NCI-H1694 (cell line): ENCODE measurements at places on chromosomes 16 and 17.

DNA sequence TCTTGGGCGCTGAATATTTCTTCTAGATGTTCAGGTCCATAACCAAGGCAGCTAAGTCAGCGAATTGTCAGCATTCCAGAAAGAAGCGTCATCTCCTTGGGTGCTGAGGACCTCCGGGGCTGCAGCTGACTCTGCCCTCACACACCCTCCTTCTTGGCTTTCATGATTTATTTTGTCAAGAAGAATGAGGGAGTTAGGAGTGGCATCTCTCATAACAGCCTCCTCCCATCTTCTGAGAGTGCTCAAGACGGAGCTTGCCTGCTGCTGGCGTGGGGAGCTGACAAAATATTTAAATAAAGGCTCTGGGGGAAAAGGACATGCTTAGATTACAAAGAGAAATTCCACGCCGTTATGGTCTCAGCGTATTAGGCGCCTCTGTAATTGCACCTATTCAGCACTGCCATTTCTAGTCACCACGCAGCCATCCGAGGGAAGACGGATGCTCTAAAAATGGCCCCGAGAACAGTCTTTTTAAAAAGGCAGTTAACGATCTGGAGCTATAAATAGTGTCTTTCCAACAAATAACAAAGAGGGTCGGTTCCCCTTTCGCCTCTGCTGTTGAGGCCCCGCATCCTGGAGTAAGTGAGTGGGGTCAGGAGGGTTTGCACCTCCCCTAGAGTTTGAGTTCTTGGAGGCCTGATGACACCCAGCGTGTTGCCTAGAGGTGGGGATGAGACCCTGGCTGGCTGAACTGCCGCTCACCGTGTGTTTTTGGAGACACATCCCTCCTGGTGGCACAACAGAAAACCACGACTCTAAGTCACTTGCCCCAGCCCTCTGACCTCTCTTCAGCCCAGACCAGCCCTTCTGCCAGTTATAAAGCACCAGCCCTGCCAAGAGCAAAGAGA lies 187.0 kb downstream of the CCDC182 start:
- DNase-seq, result no peak

GRCh38 chr17:4394208-4395110 lies 28.0 kb upstream of the UBE2G1 start:
- no peak for DNase-seq

GRCh38 chr16:17026600-17027242 lies 444.0 kb downstream of the XYLT1 start:
- no peak for DNase-seq

DNA sequence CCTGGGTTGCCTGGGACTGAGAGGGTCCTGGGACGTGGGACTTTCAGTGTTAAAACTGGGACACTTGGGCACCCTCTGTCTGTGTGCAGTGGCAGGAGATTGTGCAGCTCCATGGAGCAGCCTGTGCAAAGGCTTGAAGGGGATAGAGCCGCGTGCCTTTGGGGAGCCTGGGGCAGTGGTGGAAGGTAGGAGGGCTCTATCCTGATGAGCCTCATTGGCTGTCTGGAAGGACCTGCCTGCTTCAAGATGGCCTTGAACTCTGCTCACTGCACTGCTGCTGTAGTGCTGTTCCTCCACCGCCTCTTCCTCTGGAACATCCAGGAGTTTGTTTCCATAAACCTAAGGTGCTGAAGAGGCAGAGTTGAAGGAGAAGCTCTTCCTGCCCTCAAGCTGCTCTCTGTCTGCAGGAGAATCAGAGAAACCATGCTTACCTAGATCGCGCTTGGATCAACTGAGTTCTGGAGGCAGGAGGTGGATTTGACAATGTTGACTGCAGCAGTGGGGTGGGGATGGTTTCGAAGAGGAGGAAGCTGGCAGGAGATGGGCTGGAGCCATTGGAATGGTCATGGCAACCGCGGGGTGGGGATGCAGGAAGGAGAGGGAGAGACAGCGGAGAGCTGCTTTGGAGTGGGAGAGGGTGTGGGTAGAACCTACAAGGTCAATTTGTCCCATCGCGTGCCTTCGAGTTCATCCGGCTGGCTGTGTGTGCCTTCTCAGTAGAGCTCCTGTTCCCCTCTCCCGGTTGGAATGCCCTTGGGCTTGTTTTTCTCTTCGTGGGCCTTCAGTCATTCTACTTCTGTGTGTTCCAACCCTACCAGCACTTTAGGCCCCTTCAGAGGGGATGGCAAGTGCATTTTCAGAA lies 3.7 kb downstream of the RMI2 start:
- DNase-seq, result no peak

GRCh38 chr17:80943346-80944145 lies 48.1 kb upstream of the CHMP6 start:
- no peak for DNase-seq

DNA sequence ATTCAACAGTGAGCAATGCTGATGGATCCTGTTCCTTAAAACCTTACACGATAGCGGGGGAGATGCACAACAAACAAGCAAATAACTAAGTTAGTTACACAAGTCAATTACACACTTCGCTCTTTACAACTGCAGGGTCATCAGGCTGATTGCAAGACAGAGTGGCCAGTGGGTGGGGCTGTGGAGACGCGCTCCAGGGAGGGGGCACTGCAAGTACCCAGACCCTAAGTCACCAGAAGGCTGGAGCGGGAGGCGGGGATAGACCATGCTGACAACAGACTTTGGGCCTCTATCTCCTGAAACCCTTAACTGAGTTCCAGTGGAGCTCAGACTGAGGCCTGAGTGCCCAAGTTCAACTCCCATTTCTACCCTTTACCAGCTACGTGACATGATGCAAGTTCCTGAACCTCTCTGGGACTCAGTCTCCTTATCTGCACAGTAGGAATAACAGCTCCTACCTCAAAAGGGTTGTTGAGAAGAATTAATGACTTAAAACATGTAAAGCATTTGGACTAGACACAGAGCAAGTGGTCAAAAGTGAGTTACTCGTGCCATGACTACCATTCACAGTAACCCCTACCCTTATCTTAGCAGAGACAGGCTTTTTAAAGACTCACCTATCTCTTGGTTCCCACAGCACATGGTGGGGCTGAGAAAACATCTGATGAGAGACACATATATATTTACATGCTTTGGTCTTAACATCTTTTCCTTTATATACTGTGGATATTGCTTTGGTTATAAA lies 10.4 kb downstream of the CPPED1 start:
- no peak for DNase-seq
